ENCODE measurements at places on chromosomes 7 and 10.

DNA sequence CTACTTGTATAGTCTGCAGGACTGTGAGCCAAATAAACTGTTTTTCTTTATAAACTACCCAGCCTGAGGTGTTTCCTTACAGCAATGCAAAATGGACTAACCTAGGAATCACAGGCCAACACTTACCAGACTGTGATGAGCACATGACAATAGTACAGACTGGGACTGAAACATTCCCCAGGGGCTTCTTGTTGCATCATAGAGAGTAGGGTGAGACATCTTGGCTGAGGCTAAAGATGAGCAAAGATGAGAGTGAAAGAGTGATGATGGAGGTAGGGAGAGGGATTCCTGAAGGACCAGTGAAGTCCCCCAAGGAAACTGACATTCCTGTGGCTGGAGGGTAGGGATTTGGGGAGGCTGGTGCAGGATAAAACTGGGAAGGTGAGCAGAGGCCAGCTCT lies 194.4 kb downstream of the TPST1 start:
- no peak for DNase-seq

- DNase-seq = no peak
Measured at GRCh38 chr10:58412502-58412961, 27.3 kb downstream of the TFAM start.

DNA sequence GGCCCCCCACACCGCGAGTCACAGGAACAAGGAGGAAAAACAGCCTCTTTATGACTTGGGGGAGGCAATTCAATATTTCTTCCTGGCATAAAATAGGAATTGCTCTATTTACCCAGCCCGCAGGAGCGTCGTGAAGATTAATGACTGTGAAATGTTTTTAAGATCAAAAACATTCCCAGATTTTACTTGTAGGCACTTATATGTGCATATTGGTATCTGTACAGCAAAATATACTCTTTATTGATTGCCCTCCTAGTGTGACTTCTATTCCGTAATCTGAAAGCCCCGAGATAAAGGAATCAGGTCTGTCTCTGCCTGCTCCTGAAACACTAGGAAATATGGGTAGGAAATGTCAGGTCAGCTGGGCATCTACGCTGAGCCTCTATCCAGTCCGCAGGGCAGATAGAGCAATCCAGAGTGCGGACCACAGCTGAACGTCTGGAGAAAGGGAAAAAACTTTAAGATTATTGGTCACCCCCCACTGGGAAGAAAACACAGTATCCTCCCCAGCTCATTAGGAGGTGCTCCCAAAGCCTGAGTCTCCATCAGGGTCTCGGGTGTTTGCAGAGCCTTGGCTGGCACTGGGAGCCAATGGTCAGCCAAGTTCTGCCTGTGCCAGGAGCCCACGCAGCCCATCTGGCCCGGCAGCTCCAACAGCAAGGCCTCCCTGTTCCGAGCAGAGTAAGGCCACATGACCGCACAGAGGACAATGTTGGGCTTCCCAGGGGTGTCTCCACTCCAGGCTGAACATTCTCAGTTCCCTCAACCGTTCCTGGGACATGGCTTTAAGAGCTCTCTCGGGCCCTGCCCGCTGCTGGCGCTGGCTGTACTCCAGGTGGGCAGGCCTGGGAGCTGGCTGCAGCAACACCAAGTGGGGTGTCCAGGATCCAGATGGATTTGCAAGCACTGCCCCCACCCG lies 7.7 kb downstream of the CTBP2 start:
- DNase-seq = no peak

DNA sequence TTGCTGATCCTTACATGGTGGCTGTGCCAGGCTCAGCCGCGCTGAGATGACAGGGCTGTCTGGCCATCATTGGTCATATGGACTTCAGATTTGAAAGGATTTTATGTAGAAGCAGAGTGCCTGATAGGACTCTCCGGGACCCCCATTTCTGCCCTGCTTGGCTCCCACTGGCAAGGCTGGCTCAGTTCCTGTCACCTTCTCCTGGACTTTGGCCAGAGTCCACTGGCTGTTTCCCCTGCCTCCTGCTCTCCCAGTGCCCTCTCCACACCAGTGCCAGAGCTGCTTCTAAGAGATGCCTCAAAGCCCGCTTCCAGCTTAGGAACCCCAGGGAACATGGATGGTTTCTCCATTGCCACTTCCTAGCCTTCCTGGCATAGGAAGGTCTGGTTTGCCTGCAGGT lies 5.1 kb upstream of the SH2D4B start:
- no peak for DNase-seq

GRCh38 chr7:5532536-5533335 lies 109.1 kb upstream of the TNRC18 start:
- DNase-seq = peak; percentile 78

DNA sequence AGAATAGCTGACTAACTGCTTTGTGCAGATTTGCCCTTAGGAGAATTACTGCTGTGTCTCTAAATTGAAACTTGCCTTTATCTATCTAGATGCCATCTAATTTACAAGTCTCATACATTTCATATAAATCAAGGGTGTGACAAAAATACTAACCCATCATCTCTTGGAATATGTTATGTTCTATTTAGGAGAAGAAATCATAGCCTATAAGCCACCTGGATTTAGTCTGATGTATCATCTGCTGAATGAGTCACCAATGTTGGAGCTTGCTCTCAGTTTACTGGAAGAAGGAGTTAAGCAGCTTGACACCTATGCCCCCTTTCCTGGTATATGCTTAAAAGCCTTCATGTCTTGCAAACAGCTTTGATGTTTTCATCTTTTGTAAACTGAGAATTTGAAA lies 43.5 kb downstream of the NUP205 start:
- DNase-seq = no peak

- no peak for DNase-seq
Measured at GRCh38 chr7:46133751-46134150, 212.7 kb upstream of the IGFBP3 start.

DNA sequence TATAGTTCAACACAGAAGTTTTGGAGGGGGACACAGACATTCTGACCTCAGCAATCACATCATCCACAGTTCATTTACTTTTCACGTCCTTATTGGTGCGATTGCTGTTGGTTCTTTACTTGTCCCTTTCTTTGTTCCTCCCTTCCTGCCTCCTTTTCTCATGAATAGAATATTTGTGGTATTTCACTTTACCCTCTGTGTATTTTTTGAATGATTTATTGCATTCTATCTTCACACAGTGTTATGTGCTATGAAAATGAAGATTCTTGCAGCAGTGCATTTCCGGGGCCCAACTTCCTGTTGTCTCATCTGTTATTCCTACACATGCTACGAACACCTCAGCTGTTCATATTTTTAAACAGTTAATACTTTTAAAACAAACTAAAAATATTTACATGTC lies 179.6 kb downstream of the ZMYND11 start:
- DNase-seq = no peak

Data from CD4-positive, alpha-beta T cell treated with Interferon gamma for 1 hour (primary cell).